Pulmonary artery endothelial cell (primary cell): ENCODE measurements at places on chromosomes 13 and 19. TPM values are rescaled to one million over a fixed set of nuclear protein-coding genes. Genes with fewer than 3 reads are reported as not detected.

DNA sequence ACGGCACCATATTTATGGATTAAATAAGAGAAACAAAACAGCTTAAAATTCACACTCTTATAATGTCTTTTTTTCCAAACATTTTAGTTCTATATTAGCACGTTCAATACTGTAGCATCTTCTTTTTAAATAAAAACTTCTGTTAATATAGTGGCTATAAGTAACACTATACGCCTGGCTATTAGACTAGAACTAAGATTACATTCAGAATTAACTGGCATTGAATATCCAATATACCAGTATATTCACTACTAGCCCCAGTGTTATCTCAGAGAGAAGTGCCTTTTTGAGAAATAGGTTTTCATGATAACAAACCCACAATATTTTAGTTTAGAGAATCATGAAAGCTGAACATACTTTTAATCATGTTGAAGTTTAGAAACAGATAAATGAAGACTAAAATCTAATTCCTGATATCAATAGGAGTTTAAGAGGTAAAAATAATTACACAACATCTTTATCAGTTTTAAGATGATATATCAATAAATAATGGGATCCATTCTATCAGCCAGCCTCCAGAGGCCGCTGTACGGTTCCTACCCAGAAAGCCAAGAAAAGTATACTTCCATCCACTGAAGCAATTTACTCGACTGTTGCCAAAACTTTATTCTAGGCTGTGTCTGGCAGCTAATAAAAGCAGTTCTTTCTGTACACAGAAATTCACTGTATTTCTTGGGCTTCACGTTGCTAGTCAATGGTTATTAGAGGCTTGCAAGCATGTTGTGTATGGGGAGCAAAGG lies 1113.4 kb upstream of the MIR17HG start:
- DNase-seq: no peak

- DNase-seq: no peak
Measured at GRCh38 chr13:73198991-73199411, 140.2 kb downstream of the KLF5 start.

DNA sequence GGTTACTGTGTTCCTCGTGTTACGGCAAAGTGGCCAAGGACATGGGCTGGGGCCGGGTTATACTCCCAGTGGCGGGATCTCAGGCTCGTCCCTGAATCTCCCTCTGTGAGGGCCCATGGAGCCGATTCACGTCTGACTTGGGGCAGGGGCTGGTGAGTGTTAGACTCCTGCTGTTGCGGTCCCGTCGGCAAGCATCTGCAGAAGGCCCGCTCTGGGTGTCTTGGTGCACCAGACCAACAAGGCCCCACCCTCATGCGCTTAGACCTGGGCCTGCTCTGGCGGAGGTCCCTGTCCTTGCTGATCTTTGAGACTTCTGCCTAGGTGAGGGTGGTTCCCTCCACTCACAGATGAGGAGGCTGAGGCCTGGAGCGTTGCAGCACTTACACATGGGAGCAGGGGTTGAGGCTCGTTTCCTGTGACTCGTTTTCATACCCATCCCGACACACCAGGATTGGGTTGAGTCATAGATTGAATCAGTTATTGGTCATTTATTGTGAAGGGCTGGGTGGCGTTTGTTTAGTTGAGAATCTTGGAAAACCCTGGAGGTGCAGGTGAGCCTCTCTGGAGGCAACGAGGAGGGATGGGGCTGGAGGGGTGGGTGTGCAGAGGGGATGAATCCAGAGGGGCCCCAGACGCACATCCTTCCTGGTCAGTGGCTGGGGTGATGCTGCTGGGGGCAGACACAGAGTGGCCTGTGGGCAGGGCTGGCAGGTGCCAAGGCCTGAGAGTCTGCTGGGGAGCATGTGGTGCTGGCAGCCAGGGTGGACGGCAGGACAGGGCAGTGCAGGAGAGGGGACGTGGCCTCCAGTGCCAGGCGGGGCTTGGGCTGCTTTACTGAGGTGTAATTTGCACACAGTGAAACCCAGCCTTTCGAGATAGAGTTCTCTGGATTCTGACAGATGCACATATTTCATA lies 4.6 kb downstream of the EPN1 start:
- DNase-seq: no peak

GRCh38 chr19:7872306-7873204 lies 1.6 kb downstream of the PRR36 start:
- no peak for DNase-seq

The XRCC1 gene
- 18.4 and 19.5 TPM in 2 replicates for total RNA-seq

The CCL25 gene
- not detected in 2 replicates for total RNA-seq

The TMEM147 gene
- total RNA-seq: 74.1 and 78.8 TPM in 2 replicates
